ENCODE measurements at places on chromosomes 1 and 21. TPM values are rescaled to one million over a fixed set of nuclear protein-coding genes. Genes with fewer than 3 reads are reported as not detected.

GRCh38 chr1:231814021-231814420 lies 187.4 kb downstream of the DISC1 start:
- no peak for DNase-seq

DNA sequence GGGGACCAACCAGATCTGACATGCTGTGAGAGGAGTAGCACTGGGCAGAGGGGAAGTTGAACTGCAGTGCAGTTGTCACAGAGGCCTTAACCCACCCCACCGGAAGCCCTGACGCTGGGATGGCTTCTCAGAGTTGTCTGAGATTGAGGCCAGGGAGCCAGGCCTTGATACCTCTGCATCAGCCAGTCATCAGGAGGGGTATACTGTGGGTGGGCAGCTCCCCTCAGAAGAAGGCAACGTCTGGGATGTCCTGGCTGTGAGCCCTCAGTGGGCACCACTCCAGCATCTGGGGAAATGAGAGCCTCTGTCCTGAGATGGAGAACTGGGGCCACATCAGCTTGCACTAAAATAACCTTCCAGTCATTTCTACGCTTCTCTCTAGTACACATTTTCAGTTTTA lies 47.9 kb upstream of the BCAR3 start:
- DNase-seq, result no peak

- DNase-seq, result no peak
Measured at GRCh38 chr21:45721671-45722070, 78.1 kb downstream of the PCBP3 start.

GRCh38 chr1:53732912-53733317 lies 6.0 kb downstream of the GLIS1 start:
- no peak for DNase-seq

- DNase-seq, result no peak
Measured at GRCh38 chr1:27473755-27474154, 16.2 kb downstream of the WASF2 start.

GRCh38 chr21:44903050-44903685 lies 17.5 kb downstream of the ITGB2 start:
- no peak for DNase-seq

GRCh38 chr1:85806236-85806965 lies 98.2 kb upstream of the ZNHIT6 start:
- no peak for DNase-seq

DNA sequence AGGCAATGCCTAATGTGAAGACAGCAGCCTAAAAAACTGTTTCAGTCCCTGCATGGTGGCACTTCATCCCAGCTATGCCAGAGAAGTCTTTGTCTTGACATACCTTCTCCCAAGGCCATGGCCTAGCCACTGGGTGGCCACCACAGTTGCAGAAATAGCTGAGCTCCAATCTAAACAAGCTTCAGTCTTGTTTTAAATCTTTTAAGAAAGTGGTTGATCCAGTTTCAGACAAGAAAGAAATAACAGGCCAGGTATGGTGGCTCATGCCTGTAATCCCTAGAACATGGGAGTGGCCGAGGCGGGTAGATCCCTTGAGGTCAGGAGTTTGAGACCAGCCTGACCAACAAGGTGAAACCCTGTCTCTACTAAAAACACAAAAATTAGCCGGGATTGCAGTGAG lies 600.0 kb upstream of the PLXNA2 start:
- DNase-seq, result no peak

DNA sequence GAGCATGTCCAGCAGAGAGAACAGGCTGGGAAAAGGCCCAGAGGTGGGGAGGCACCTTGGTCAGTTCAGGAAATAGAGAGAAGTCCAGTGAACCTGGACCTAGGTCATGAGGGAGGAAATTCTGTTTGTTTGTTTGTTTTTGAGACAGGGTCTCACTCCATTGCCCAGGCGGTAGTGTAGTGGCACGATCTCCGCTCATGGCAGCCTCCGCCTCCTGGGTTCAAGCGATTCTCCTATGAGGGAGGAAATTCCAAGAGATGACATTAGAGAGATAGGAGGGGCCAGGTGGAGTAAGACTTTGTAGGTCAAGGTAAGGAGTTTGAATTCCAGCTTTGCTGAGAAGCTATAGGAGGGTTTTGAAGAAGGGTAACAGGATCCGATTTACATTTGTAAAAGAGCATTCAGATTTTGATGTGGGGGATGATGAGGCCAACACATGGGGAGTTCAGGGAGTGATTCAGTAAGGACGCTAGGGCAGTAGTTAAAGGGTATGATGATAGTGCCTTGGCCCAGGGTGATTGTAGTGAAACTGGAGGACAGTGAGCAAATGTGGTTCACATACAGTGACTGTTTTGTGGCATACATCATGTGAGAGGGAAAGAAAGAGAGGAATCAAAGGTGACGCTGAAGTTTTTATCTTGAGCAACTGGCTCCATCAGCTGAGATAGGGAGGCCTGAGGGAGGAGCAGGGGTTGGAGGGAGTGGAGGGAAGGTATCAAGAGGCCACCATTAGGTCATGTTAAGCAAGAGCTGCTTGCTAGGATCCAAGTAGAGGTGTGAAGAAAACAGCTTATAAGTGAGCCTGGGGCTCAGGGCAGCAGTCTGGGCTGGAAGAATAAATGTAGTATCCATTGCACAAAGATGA lies 8.3 kb upstream of the TRABD2B start:
- no peak for DNase-seq

DNA sequence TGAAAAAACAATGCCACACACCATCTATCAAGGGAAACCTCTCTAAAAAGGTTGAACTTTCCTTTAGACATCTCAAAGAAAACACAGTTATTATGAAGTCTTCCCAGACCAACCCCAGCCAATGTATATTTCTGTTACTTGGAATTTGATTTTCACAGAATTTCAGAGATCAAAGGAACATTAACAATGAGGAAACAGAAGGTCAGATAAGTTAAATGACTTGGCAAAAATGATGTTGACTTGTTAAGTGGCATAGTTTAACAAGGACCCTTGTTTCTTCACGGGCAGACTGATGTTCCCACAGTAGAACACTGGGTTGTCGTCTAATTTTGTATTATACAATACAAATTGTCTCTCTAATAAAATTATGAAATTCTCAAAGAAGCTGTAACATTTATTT lies 29.0 kb downstream of the NME7 start:
- no peak for DNase-seq

- DNase-seq, result no peak
Measured at GRCh38 chr1:87329526-87330056, 911 bp downstream of the LMO4 start.

DNA sequence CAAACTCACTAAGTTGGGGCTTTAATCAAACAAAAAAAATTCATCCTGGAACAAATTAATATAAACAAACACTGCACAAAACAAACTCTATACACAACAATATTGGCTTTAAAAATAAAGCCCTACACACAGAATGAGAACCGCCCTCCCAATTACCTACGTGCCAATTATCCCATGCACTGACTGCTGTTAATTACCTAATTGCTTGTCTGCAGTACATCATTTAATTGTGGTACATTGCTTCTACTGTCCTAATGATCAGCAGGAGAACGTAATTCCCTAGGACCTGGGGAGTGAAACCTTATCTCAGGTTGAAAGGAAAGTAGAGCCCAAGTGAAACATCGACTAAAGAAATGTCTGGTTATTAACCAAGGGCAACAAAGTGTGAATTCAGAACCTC lies 364.5 kb downstream of the KCNH1 start:
- DNase-seq, result no peak

DNA sequence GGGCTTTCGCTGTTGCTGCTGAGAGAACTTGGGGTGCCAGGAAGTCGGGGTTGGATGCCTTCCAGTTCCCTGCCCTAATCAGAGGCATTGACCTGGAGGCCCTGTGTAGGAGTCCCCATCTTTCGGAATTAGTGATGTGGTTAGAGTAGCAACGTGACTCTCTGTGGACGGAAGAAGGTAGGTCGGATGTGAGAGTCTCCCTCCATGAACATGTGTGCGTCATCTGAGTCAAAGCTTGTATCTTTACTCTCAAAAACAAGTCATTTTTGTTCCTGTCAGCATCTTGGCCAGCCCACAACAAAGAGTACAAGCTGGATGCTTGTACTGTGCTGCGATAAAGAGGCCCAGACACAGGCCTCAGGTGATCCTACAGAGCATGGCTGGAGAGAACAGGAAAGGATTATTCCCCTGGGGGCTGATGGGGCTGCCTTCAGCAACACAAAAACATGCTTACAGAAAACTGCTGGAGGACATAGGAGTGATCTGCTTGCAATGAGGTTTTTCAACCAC lies 31.0 kb upstream of the IL10 start:
- DNase-seq, result no peak

DNA sequence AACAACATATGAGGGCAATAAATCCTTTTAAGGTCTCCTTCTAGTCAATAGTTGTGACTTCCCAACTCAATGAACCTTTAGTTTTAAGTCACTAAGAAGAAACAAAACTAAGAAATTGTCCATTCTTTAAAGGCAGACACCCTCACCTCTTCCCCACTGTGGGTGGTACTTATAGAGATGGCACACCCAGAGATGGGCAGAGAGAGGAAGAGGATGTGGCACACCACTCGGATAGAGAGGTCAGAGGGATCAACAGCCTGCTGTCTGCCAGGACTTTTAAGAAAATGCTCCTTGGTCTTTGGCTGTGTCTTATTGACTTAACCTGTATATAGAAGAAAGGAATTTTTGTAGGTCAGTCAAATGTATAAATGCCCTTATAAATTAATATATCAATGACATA lies 45.1 kb downstream of the FASLG start:
- DNase-seq, result no peak

DNA sequence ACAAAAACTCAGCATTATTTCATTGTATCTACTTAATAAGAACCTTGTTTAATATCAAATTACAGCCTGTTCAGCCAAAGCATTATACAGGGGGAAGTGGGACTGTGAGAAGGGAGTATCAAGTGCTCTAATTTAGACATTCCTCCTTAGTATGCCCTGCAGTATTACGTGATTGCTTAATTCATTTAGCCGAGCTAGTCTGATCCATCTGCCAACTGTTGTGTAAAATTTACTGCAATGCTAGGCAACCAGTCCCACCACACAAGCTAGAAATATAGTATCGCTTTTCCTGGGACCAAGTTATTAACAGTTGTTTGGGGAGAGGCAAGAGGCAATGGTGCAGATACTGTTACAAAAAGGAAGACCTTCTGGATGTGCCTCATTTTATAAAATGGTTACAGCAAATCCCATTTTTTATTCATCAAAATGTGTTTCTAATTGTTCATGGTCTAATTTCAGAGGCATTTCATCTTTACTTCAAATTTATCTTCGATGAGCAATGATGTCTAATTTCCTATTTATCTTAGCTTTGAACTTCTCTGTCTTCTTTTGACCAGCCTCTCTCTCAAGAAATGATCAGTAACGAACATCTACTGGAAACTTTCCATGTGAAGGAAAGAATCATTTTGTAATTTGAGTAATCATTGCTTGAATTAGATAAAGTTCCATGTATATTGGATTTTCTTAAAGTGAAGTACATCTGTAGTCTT lies 283.3 kb downstream of the DUSP10 start:
- DNase-seq, result no peak

DNA sequence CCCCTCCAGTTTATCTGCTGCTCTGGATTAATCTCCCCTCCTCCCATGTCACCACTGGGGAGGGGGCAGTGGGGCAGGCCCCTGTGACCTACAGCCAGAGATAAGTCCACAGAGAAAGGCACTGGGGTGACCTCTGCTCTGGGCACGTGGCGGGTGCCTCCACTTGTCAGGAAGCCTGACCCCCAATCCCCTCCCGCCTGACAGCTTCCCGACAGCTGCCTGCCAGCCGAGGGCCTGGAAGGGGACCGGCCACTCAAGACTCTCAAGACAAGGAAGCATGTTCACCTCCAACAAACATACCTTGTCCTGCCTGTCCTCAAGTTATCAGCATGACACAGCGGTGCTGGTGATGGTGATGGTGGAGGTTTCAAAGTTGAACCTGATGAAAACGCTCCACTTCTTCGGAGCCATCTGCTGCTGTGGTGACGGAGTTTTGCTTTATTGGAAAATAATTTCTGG lies 3.2 kb upstream of the FAAP20 start:
- no peak for DNase-seq

Gene C1orf87
- not detected for total RNA-seq

Gene CFHR4
- not detected for total RNA-seq

Gene NUP210L
- total RNA-seq, result 0.10 TPM

Gene CD101
- 3.2 TPM for total RNA-seq

Gene SYDE2
- total RNA-seq, result 1.5 TPM

Gene RAB7B
- not detected for total RNA-seq

Data from glutamatergic neuron (in vitro differentiated cells).